Activated CD4-positive, alpha-beta T cell treated with anti-CD3 and anti-CD28 coated beads, Interleukin-2, amount 50 U/mL, for 4 hours (primary cell): ENCODE measurements at places on chromosomes 7 and 10.
A peak's percentile ranks its signal among the peaks of the same experiment; 100 is the strongest.

- no peak for DNase-seq
Observed at GRCh38 chr10:75238182-75239095, 2.7 kb upstream of the COMTD1 start.

- DNase-seq = no peak
Observed at GRCh38 chr10:73979809-73980433, 18.0 kb upstream of the VCL start.

DNA sequence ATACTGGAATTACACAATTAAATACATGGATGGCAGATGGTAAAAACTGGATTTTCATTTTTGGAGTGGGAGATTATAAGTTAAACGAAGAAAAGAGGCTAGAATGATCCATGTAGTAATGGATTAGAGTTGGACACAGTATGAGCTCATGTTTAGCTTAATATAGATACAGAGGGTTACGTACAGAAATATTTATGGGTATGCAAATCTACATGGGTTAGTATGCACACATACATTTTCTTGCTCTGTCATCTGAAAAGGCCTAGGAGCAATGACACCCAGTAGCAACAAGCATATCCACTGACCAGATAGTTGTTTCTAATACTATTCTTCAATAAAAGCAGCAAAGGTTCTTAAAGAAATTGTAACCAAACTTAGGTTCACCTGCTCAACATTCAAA lies 366.4 kb downstream of the SEMA3D start:
- DNase-seq = no peak

GRCh38 chr7:149721084-149721601 lies 52.2 kb downstream of the ZNF467 start:
- no peak for DNase-seq

GRCh38 chr7:101134399-101134980 lies 7.6 kb downstream of the SERPINE1 start:
- no peak for DNase-seq

- DNase-seq = no peak
Observed at GRCh38 chr7:137977173-137977572, 24.7 kb downstream of the CREB3L2 start.

- peak; percentile 46 for DNase-seq
Observed at GRCh38 chr7:36986948-36987724, 262.8 kb upstream of the AOAH start.

- no peak for DNase-seq
Observed at GRCh38 chr7:124893140-124893827, 36.3 kb downstream of the POT1 start.

DNA sequence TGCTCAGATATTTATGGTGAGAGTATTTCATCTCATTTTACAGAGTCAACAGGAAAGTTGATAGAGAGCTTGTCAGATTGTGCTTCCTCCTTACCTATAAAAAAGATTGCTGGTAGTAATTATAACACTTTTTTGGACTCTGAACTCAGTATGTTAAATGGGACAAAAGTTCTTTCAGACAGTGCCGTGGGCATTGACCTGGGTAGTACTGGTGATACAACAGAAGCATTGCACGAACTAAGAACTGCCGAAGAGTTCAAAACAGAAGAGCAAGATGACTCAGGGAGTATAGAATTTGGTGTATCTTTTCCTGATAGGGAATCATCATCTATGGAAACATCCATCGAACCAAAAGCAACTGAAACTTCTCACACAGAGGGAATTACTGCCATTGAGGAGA lies 58.6 kb downstream of the LOXL4 start:
- DNase-seq = no peak

DNA sequence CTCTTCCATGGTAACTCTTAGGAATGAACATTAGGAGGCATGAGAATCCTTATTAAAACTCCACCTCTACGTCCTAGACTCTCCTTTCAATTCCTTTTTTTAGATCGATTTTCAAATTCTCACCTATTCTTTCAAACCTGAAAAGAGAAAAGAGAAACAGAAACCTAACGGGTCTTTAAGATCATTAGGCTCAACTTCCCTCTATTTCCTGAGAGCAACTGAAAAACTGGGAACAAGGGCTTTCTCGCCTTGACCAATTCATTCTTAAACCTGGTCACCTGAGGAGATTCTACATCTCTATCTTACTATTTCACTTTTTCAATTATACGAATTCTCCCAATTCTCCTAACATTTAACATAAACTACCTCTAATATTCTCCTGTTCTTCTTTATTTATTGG lies 2.8 kb downstream of the TFEC start:
- DNase-seq = no peak

DNA sequence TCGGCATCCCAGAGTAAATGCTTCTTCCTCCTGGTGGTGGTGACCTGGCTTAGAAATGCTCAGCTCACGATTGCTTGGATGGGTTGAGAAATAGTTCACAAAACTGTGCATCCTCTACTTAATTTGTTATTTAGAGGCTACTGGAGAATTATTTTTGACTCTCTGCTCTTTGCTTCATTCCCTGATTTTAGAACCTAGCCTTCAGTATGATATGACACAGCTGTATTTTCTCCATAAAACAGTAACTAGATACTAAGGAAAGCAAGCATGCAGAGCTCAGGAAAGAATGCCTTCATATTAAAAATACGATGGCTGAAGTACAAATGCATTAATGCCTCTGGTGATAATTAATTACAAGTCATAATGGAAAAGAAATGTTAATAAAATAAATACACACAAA lies 602.0 kb upstream of the COBL start:
- DNase-seq = no peak

DNA sequence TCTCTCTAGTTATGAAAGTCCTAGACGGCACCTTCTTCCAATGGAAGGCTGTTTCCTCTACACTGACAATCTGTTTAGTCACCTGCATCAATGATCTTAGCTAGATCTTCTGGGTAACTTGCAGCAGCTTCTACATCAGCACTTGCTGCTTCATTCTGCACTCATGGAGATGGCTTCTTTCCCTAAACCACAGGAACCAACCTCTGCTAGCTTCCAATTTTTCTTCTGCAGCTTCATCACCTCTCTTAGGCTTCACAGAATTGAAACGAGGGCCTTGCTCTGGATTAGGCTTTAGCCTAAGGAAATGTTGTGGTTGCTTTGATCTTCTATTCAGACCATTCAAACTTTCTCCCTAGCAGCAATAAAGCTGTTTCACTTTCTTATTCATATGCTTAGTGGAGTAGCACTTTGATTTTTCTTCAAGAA lies 24.6 kb downstream of the NAMPT start:
- DNase-seq = no peak

DNA sequence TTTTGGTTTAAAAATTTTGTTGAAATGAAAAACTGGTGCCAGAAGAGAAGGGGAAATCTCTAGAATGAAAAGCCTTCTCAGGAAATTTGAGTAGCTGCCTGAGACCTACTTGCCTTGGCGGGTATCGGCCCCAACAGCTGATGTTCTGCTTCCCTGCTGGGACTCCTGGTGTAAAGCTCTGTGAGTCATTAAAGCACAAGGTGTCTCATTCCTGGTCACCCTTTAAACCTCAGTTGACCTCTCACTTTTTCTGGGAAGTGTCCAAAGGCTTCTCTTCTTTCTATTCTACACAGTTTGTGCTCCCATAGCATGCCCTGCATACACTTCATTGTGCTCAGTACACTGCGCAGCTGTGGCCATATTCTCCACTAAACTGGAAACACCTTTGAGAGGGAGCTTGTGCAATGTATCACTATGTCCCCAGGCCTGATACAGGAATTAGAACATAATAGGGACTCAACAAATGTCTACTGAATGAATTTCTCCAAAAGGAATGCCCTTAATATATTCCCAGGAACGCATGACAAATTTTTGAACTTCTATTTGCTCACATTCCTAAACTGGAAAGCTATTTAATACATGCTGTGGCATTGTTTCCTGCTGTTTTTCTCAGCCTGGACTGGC lies 303.9 kb downstream of the SDHAF3 start:
- no peak for DNase-seq

DNA sequence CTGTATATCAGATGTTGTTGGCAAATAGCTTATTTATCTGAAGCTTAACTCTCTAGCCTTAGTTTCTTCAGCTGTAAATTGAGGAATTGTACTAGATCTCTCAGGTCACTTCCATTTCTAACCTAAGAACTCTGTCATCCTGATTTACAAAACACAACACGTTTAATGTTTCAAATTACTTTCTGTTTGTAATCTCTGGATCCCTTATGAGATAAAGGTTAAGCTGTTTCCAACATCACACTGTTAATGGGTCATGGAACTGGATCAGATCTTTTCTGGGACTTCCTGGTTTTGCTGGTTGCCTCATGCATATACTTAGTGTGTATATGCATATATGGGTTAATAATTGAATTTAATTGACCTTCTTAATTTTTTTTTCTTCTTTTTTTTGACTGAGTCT lies 9.9 kb downstream of the SAMD8 start:
- no peak for DNase-seq

DNA sequence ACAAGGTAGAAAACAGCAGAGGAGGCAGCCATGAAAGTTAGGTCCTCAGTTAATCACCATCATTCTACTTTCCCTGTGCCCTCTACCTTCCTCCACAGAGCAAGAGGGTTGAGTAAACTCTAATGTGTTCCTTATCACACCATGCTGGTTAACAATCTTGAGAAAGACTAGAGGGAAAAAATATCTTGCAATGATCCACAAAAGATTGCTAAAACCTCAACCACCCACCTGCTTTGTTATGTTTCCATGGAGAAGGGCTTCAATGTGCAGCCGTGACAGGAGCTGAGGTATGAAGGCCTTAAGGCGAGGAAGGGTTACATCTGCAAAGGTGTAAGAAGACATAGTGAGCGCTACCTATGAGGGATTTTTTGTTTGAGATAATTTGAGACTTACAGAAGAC lies 103.9 kb downstream of the IDE start:
- no peak for DNase-seq

DNA sequence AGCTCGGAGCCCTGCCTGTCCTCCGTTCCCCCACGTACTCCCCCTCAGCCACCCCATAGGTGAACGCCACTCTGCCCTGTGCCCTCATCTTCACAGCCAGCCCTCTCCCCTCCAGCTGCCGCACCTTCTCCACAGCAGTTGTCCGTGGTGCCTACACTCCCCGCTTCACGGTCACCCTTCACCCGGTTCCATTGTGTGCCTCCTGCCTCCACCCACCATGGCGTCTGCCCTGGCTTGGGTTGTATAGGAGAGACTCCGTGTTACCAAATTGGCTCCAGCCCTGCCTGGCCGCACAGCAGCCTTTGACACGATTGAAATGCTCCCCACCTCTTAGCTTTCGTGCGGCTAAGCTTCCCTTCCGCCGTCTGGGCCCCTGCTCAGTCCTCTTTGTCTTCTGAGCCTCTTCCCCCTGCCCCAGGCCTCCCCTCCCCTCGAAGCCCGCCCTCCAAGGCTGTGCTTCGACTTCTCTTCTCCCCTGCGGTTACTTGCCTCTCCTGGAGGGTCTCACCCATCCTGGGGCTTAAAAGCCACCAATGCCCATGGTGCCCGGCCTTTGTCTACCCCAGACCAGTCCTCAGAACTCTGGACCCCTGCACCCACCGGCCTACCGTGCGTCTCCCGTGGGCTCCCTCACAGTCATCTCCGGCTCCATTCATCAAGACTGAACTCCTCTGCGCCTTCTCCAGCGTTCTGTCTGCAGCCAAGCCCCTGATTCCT lies 18.5 kb upstream of the NODAL start:
- no peak for DNase-seq

GRCh38 chr7:110071192-110071591 lies 1019.7 kb upstream of the LRRN3 start:
- no peak for DNase-seq

DNA sequence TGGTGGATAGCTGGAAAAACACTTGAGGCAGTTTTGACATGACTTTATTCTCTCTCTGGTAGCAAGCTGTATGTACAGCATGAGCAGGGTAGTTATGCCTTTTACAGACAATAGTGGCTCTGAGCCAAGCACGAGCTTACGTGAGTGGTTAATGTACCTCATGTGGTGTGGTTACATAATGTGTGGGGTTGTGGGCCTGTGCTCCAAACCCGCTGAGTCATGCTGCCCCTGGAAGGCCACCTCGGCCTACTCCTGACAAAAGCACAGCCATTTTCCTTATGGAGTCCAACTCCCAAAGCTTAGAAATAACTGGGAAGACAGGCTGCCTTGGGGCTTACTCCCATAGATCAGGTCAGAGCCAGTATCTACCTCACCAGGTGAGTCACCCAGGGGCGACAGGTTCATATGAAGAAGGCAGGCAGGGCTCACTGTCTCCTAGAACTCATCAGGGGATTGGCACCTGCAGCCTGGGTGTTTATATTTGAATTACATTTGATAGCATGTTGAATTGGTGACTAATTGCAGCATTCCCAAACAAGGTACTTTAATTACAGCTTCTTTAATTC lies 404.5 kb downstream of the ADRA2A start:
- DNase-seq = no peak

DNA sequence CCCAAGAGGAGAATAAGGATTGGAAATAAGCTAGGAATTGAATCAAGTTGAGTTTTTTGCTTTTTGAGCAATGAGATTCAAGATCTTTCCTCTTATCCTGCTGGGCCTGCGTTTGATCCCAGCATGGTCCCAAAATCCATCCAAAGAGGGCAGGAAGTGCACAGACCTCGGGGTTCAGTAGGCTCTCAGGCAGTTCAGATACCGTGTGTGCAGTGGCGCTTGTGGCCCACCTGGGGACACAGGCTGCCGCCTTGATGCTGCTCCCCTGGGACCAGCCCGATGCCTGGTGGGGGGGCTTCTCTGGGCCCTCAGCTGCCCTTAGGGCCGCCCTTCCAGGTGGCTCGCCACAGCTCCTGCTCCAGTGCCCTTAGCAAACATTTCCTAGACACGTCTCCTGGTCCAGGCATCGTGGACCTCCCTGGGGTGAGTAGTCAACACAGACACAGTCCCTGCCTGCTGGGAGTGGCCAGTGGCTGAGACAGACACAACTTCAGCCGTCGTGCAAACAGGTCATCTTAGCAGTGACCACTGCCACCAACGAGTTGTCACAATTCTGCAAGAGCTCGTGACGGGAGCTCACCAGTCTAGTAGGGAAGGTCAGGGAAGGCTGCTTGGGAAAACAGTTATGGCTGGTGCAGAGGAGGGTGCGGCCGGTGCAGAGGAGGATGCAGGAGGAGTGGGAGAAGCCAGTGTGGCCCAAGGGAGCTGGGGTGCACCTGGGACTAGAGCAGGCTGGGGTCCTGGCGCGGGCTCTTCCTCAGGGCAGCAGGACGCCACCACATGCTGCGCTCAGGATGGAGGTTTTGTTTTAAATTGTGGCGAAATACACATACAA lies 21.7 kb upstream of the JAKMIP3 start:
- no peak for DNase-seq

- no peak for DNase-seq
Observed at GRCh38 chr7:42235741-42236161, 1.3 kb downstream of the GLI3 start.

DNA sequence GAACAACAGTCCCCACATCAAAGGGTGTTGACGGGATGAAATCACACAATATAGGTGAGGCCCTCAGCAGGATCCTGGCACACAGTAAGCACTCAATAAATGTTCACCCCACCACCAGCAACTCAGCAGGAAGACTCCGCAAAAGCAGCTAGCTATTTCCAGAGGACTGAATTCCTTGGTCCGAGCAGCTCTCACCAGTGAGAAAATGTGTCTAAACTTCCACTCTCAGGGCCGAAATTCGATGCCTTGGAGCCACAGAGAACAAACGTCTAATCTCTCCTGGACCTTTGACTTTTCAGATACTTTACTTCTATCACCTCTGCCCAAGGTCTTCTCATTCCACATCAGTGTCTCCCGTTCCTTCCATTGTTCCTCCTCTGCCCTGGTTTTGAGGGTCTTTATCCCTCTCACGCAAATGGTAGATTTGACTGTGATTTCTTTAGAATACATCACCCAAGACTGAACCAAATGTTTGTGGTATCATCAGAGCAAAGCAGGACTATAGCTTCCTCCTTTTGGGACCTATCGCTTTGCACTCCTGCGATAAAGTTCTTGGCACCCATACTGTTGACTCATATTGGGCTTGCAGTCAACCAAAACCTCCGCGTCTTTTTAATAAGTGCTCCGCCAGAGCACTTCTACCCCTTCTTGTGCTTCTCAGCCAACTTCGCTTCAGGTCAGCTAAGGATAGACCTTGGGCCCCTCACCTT lies 903 bp upstream of the NT5C2 start:
- no peak for DNase-seq
